ENCODE measurements at places on chromosomes 12 and 14.

DNA sequence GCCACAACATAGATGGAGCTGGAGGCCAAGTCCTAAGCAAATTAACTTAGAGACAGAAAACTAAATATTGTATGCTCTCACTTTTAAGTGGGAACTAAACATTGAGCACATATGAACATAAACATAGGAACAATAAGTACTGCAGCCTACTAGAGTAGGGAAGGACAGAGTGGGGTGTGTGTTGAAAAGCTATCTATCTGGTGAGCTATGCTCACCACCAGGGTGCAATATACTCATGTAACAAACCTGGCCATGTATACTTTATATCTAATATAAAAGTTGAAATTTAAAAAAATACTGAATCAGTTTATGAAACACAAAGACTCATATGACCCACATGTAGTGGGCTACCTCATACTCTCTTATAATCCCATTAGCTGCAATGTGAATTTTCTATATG lies 1305.0 kb downstream of the LRFN5 start:
- no peak for DNase-seq

DNA sequence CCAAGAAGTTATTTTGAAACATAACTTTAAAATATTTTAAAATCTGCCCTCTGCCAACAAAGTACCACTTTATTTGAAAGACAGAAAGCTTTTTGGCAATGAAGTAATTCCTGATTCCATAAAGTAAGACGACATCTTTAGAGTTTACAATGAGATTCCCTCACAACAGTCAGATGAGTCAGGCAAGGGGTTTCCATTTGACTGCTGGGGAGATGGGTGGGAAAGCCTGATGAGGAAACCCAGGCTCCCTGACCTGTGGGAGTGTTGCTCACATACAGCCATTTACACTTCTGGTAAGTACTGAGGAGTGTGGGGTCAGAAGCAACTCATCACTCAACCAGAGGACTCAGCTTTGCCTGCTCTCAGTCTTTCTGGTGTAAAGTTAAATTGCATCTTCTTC lies 10.2 kb downstream of the KITLG start:
- DNase-seq, result no peak

DNA sequence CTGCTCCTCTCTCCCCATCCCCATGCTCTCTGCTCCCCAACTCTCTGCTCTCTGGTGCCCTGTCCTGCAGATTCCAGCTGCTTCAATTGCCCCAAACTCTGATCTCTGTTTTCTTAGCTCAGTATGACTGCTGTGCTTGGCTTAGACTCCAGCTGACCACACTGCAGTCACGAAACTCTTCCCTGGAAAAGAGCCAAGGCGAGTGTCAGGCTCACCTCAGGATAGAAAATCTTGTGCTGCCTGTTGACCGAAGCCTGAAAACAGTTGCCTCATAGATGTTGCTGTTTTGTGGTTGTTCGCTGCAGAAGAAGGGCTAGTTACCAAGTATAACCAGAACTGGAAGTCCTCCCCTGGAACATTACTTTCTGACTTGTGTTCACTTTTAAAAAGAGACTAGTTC lies 6.7 kb upstream of the STON2 start:
- no peak for DNase-seq

- no peak for DNase-seq
Measured at GRCh38 chr12:97921979-97922722, 459.5 kb downstream of the RMST start.

- DNase-seq, result no peak
Measured at GRCh38 chr12:14244876-14245669, 120.4 kb upstream of the ATF7IP start.

GRCh38 chr14:65072937-65073336 lies 29.4 kb downstream of the MAX start:
- DNase-seq, result no peak

DNA sequence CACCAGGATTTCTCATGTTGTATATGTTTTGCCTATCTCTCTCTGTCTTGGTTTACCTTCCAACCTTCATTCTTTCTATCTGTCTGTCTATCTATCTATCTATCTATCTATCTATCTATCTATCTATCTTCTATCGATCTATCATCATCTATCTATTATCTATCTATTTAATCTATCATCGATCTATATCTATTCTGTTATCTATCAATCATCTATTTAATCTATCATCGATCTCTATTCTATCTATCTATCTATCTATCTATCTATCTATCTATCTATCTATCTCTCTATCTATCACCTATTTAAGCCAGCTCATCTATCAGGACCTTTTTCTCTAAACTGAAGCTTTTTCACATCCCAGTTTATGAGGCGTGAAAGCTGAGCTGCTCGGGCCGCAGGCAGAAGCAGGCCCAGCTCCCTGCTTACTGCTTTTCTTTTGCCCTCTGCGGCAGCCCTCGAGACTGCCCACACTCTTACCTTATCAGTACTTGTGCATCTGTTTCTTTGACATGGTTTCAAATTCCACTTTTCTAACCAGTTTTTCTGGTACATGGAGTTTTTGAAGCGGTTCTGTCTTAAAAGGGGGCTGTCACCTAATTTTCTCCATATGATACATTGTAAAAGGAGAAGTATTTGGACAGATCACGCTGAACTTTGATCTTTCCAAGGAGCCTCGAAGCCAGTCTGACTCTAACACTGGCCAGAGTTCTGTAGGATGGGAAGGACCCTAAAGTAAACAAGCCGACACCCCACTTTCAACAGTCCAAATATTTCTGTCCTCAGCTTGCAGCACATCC lies 44.4 kb upstream of the GSG1 start:
- DNase-seq, result no peak

DNA sequence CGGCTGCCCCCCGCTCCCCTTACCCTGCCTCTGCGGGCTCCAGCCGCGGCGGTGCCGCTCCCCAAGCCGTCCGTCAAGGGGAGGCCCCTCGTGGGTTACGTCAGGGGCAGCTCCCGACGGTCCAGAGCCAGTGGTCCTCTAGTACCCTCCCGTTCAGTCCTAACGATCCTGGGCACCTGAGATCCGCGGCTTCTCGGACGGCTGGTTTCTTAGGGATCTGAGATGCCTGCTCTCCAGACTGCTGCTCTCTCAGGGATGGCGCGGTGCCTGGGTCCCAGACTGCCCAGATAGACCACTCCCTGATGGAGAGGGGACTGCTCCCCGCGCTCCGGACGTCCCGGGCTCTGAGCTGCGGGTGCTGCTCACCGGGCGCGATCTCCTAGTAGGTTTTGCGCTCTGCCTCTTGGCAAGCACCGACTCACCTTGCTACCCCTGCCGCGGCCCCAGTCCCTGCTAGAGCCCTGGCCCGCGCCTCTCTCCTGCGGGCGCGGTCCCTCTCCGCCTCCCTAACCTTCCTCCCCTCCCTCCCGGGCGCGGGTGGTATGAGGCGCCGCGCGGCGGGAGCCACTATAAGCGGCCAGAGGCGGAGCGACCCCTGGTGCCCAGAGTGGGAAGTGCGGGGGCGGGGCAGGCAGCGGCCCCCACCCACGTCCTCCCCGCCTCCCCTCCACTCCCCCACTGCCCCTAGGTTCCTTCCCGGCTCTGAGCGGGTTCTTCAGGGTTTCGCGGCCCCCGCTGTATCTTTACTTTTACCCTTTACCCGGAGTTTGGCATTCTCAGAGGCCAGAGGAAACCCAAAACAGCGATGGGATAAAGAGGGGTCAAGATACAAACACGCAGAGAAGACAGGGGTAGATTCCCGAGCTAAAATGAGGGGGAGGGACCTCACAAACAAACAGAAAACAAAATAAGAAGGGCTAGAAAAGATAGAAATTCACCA lies at the start of gene C1QL4:
TSS of gene C1QL4 (minus strand) at position 544 of the 940 bp plus-strand sequence. CDS start 711 bp downstream, outside the sequence.
- DNase-seq, result peak; percentile 61

DNA sequence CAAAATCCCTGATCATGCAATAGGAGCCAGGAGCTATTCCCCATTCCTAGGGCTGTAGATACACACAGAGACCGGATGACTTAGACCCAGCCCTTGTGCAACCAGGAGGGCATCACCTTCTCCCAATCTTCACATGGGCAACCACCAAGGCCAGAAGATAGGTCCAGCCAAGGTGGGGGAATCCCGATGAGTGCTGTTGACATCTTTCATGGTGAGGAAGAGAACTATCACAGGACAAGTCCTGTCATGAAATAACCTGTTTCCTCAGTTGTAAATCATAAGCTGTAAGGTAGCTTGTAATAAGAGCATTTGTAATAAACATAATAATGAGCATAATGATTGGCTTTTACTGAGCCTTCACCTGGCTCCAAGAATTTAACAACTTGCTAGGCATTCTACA lies 89.5 kb downstream of the GCH1 start:
- no peak for DNase-seq

DNA sequence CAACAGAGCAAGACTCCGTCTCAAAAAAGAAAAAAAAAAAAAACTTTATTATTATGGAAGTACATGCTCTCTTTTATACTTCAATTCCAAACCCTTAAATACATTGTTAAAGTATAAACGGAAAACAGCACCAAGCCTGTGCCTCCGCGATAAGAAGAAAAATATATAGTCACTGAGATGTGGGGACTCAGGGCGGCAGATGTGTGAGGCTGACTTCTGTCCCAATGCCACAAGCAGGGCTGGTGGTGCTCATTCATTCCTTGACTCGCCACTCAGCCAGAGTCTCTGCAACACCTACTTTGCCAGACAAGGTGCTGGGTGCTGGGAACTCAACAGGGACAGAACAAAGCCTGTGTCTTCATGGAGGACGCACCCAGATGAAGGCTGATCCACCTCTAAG lies 13.8 kb downstream of the LGMN start:
- no peak for DNase-seq

DNA sequence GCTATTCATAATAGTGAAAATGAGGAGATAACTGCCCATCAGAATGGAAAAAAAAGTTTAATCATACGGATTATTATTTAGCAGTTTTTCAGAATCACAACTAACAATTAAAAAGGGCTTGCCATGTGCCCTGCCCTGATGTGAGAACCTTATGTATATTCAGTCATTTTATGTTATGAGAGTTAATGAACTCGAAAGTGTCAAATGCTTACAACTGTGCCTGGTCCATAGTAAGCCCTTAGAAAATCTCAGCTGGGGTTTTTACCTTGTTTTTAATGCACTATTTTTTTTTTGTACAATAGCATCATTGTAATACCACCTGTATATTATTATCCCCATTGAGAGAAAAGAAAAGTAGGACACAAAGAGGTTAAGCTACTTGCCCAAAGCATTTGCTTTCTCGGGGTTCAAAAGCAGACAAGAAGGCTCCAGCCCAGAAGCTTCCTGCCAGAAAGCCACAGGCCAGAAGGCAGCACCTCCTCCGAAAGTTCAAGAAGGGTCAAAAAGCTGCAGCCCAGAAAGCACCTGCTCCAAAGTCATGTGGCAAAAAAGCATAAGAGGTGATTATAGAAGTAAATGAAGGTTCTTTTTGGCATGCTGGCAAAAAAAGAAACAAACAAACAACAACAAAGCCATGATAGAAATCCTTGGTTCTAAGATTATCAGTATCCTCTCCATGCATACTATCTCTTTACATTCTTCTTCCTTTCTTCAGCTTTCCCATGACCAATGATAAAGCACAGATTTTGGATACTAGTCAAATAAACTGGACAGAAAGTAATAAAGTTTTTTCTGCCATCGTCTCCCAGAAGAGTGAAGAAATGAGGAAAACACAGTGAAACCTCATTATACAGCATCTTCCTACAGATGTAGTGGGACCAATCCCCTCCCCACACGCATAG lies 59.1 kb upstream of the NAP1L1 start:
- DNase-seq, result no peak

DNA sequence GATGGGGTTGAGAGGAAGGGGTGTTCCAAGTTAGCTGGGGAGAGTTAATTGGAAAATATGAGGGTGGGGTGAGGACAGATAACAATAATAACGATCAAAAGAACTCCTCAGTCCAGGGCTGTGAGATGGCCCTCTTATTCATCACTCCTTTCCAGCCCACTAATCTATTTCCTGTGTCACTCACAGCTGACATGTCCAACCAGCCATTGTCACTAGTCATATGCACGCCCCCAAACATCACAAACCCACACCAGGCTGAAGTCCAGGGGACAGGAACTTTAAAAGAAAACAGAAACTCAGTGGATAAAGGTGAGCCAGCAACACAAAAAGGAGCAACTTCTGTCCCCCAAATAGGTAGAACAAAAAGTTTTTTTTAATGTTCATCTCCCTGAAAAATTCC lies 911 bp downstream of the CALCOCO1 start:
- no peak for DNase-seq

GRCh38 chr12:124874988-124875802 lies 11.5 kb upstream of the SCARB1 start:
- no peak for DNase-seq

DNA sequence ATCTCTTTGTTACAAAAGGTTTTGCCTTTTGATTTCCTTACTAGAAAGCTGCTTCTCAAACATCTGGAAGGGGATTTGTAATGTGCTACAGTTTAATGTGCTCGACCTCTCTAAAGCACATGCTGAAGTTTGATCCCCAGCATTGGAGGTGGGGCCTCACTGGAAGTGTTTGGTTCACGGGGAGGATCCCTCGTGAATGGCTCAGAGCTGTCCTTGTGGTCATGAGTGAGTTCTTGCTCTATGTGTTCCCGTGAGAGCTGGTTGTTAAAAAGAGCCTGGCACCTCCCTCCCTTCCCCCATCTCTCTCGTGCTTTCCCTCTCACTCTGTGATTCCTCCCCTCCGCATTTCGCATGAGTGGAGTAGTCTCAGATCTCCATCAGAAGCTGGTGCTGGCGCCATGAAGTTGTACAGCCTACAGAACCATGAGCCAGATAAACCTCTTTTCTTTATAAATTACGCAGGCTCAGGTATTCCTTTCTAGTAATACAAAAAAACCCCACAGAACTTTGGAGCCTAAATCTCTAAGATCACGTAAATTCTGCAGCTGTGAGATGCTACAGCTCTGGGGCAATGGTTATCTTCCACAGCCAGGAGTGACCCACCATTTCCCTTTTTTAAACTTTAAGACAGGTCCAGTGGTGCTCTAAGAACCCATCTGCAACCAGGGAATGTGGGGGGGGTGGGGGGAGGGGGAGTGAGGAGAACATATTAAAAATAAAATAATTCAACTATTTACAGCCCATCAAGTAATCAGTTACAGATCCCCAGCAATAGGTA lies 214.4 kb downstream of the FOXN3 start:
- no peak for DNase-seq

DNA sequence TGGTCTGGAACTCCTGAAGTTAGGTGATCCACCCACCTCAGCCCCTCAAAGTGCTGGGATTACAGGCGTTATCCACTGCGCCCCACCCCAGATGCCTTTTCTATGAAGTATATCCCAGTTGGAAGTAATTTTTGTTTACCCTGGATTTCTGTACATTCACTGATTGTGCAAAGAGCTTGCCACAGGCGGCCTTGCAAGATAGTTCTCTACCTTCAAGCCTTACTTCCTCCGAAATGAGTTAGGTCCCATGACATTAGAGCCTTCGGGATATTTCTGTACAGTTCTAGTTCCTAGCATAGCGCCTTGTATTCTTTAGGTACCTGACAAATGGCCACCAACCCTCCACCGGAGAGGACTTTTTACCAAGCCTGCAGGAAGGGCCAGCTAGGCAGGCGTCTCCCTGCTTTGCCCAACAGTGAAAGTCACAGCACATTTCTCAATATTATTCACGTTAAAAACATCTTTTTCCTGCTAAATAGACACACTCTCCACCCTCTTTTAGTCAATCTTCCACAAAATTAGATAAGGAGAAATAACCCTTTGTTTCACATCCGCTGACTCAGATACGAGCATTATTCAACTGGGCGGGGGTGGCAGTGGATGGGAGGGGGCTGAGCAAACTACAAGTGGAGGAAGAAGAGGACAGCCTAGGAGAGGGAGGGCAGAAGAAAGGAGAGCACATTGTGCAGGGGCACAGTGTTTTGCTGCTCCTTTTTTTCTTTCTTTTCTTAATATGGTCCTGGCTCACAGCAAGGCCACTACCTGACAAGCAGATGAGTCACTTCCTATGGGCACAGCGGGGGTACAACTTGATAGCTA lies 40.0 kb upstream of the CAPRIN2 start:
- DNase-seq, result no peak

- no peak for DNase-seq
Measured at GRCh38 chr12:104535369-104535768, 78.6 kb downstream of the CHST11 start.
